Breast epithelium (tissue), 4 donors: ENCODE measurements at places on chromosomes 2 and 18. TPM values are rescaled to one million over a fixed set of nuclear protein-coding genes. Genes with fewer than 3 reads are reported as not detected.

UGT1A8 gene
- total RNA-seq, result not detected

CLEC4F gene
- total RNA-seq, result not detected

TUBA3D gene
- not detected for total RNA-seq

DNA sequence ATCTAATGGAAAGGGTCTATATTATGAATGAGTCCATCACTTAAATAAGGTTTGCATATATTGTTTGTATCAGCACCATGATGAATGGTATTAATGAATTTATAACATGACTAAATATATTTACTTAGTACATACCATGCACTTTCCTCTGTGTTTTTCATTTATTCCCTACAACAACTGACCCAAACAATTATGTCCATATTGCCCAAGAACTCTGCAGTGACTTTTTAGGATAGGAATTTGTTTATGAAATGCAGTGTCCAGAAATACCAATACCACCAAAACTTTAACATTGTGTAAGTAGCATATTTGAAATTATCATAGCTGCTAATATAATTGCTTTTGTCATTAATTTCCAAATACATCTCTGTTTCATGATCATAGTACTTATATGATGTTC is 119.7 kb downstream of the WDR7 start:
- H3K27me3 ChIP-seq, result no peaks in the 10 kb centered on the region
- H3K27ac ChIP-seq, result no peak overlapping the region
- H3K4me3 ChIP-seq, result no peak overlapping the region
- H3K4me1 ChIP-seq, result no peaks in the 10 kb centered on the region
- no peaks in the 10 kb centered on the region for H3K36me3 ChIP-seq
- DNase-seq, result no peak
